Foreskin fibroblast (primary cell): ENCODE measurements at places on chromosomes 6 and 20.

GRCh38 chr6:15430186-15430585 is 184.3 kb downstream of the JARID2 start:
- no peak for DNase-seq

DNA sequence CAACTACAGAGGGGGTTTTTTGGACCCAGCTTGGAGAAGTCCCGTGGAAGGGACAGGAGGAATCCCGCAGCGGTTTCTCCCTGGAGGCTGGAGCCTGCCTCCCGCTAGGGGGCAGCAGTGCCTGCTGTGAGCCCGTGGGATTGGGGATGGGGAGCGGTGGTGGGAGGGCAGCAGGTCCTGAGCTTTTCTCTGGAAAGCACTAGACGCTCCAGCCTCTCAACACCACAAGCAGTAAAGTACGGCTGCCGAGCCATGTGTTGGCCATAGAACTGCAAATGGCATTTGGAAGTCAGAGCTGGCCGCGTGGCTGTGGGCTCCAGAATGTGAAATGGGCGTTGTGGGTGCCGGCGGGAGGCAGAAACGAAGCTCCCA is 47.8 kb downstream of the GMPR start:
- DNase-seq: peak; percentile 72

DNA sequence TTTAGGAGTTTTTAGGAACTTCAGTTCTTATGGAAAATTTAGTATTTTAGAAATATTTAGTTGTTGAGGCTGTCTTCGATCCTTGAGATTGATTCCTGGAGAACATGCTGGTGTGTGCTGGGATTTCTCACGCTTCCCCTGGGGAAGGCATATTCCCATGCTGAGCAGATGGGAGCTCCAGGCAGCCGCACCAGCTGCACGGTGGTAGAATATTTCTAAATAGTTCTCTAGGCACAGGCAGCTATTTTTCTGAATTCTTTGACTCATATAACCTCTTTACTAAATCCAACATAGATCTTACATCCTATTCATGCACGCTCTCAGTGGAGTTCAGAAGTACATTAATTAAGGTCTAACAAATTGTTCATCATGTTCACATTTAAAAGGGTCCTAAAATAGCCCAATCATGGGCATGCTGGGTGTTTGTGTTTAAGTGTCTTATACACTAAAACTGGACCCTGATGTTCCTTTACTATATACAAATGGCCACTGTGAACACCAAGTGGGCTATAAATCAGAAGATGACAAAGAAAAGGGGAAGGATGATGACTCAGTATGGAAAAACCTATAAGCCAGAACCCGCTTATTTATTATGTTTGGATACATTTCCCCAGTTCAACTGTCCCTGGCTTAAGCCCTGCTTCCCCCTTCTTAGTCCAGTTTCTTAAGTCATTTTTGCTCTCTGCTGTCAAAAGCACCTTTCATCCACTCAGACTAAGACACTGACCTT is 138.5 kb downstream of the UST start:
- peak; percentile 79 for DNase-seq

DNA sequence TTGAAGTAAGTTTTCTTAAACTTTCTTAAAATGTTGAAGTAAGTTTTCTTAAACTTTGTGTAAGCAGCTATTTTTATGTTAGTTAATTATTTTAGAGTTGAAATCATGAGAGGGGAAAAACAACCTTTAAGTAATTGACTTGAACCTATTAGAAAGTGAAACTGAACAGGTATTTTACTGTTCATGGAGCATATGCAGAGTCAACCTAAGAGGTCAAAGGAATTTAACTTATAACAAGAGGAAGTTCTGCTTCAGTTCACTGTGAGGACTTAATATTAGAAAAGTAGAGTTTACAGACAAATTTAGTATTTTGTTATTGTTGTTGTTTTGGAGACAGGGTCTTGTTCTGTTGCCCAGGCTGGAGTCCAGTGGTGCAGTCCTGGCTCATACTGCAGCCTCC is 38.0 kb downstream of the CDYL start:
- DNase-seq: no peak

DNA sequence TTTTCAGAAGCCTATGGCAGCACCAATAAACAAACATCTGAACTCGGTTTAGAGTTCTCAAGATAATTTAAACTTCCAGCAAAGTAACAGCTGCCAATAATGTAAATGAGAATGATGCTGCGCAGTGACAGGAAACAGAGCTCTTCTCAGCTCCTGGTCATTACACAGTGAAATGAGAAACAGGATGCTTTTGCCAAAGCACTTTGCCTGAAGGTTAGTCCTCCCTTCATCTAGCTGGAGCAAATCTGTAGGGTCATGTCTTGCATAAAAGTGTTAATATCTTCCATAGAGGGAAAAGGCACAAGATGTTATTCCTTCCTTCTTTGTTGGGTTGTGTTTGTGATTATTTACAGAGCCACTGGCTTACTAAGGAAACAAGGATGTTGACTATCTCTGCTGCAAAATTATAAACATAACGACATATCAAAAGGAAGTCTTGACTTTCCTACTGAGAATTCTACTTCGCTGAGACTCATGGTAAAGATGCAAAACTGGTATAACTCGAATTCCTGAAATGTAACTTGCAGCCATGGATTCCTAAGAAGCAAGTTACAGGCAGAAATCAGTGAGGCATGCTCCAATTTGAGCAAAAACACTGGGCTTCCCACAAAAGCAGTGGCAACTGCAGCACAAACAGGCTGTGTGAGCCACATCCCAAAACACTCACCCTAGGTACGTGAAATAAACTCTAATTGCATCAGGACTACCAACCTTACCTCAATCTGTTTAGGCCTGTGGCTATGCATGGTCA is 102.5 kb upstream of the BEND6 start:
- DNase-seq: peak; percentile 51

GRCh38 chr6:112180095-112180820 is 74.1 kb downstream of the LAMA4 start:
- DNase-seq: peak; percentile 90
